ENCODE measurements at places on chromosomes 1 and 21.

DNA sequence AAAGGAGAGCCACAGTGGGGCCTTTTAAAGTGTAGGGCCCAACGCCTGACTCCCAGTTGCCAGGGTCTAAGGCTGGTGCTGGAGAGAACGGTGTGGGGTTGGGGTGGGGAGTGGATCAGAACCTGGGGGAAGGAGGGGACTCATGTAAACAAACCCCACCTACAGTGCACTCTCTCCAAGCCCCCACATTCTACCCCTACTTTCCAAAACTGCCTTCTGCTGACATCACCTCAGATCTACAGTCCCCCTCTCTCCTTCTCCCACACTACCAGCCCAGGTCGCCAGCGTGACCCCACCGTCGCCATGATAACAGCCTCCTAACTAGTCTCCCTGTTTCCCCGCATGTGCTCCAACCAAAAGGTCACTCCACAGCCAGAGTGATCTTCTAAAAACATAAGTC lies 26.6 kb downstream of the TNNT2 start:
- no peak for DNase-seq

DNA sequence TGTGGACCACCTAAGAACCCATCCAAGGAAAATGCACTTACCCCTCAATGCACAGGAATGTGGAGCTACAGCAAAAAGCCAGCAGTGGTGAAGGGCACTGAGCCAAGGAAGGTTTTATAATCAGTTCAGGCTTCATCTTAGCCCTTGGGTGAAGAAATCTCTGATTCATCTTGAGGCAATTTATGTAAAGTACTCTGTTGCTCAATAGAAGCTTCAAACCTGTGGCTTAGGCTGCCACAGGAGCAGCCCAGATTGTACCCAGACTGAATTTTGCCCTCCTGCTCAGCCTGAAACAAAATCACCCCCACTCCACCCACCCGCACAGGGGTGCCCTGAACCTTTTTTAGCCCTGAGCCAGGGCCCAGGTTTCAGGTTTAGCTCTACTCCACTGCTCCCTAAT lies at the start of gene S100A12:
TSS of gene S100A12 (minus strand) at position 111 of the 400 bp plus-strand sequence. CDS start 1,029 bp downstream, outside the sequence.
- peak; percentile 92 for DNase-seq

DNA sequence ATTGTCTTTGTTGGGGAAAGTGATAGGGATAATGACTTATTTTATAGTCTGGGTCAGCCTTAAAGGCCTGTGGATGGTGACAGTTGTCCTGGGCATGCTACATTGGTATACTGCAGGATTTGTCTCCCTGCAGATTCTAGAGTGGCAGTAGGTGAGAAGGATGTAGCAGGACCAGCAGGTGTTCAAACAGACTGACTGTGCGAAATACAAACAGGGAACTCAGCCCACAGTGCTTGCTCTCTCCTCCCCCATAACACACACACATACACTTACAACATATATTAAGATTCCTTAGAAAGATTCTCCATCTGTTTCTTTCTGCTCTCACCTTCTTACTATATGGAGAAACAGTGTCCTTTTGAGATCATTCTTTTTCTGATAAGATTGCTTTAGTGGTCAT lies 6.9 kb downstream of the PDE4B start:
- no peak for DNase-seq

- DNase-seq, result peak; percentile 81
These were observed 283.5 kb upstream of the SGIP1 start for GRCh38 chr1:66250478-66250877.

- DNase-seq, result no peak
These were observed 34.5 kb upstream of the CD58 start for GRCh38 chr1:116605315-116605714.

- peak; percentile 18 for DNase-seq
These were observed 56.7 kb downstream of the RIPK4 start for GRCh38 chr21:41709965-41710822.

DNA sequence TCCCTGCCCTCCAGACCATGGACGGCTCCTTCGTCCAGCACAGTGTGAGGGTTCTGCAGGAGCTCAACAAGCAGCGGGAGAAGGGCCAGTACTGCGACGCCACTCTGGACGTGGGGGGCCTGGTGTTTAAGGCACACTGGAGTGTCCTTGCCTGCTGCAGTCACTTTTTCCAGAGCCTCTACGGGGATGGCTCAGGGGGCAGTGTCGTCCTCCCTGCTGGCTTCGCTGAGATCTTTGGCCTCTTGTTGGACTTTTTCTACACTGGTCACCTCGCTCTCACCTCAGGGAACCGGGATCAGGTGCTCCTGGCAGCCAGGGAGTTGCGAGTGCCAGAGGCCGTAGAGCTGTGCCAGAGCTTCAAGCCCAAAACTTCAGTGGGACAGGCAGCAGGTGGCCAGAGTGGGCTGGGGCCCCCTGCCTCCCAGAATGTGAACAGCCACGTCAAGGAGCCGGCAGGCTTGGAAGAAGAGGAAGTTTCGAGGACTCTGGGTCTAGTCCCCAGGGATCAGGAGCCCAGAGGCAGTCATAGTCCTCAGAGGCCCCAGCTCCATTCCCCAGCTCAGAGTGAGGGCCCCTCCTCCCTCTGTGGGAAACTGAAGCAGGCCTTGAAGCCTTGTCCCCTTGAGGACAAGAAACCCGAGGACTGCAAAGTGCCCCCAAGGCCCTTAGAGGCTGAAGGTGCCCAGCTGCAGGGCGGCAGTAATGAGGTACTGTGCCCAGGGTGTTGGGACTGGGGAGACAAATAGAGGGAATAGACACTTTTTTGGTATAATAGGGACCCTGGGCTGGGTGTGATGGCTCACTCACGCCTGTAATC lies 1.0 kb downstream of the ZBTB48 start:
- peak; percentile 64 for DNase-seq

GRCh38 chr1:102531036-102531435 lies 534.3 kb upstream of the OLFM3 start:
- DNase-seq, result no peak

- DNase-seq, result peak; percentile 62
These were observed 82.2 kb upstream of the ABCD3 start for GRCh38 chr1:94335950-94336349.

GRCh38 chr1:223733898-223734852 lies 21.8 kb downstream of the CAPN2 start:
- no peak for DNase-seq

DNA sequence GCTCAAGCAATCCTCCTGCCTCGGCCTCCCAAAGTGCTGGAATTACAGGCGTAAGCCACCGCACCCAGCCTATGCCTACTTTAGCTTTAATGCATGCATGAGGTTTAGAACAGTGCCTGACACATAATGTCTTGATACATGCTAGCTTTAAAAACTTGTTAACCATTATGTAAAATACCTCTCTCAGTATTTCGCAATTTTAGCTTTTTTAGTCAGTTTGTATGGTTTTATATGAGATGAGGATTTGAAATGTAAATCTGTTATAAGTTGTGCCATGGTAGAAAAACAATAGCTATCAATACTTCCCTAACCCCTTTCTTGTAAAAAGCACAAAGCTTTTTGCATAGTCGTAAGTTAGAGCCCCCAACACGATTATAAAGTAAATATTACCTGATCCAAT lies 4.7 kb upstream of the AKNAD1 start:
- DNase-seq, result no peak

GRCh38 chr1:39406533-39407450 lies 84.6 kb upstream of the BMP8A start:
- DNase-seq, result no peak

- DNase-seq, result no peak
These were observed 6.9 kb downstream of the CAMK1G start for GRCh38 chr1:209590405-209590804.

- DNase-seq, result no peak
These were observed 47.2 kb downstream of the CAPN9 start for GRCh38 chr1:230794431-230794830.

DNA sequence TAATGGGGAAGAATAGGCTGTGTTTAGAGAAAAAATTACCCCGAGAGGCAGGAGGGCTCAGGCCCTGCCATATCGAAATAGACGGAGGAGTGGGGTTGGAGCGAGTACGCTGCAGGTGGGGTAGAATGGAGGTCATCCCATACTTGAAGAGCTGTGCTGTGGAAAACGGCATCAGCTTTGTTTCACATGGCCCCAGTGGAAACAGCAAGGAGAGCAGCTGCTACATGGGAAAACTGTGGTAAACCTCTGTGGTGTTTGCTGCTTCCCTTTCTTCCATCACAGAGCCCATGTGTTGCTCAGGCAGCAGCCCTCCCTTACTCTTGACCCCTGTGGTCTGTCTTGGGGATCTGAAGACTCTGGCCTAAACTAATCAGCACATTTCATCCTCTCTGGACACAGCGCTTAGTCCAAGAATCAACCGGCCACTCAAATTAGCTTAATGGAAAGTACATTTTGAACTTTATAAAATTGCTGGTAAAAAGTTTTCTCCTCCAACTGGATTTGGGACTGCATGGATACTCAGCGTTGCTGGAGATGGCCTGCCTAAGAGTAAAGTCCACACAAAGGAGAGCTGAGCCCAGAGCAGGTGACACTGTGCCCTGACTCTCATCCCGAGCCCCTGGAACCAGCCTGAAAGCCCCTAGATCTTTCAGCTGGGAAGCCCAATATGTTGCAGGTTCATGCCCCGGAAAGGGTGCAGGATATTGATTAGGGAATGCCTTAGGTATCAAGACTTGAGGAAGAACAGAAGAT lies 127.1 kb upstream of the GADD45A start:
- DNase-seq, result peak; percentile 84

DNA sequence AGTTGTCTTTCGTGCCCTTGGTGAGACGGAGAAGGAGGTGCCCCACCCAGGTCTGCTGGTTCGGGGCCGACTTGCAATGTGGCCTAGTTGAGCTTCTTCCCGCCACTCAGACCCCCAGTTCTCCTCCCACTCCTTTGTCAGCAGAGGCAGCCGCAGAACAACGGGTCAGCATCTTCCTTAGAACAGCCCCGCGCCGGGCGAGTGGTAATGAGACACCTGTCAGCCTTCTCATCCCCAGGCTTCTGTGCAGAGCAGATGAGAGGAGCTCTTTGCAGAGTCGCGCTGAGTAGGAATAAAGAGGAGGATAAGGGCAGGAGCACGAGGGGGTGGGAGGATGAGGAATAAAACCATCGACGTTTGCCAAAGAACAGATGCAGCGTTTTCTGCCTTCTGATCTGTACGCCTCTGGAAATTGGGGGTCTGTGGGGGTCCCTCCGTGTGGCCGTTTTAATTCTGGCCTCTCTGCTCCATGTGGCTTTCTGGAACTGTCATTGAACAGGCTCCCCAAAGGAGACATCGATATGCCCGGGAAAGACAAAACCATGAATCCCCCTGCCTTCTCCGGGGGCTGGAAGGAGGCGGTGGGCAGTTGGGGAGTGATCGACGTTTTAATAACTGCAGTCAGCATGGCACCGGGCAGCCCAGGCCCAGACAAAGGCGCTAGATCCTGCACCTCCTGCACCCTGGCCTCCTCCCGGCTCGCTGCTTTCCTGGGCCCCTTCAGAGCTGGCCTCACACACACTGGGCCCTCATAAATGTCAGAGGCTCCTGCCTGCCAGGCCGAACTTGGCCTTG lies 27.5 kb upstream of the IGSF21 start:
- no peak for DNase-seq

- DNase-seq, result no peak
These were observed 56.9 kb upstream of the RGS1 start for GRCh38 chr1:192518700-192519099.

DNA sequence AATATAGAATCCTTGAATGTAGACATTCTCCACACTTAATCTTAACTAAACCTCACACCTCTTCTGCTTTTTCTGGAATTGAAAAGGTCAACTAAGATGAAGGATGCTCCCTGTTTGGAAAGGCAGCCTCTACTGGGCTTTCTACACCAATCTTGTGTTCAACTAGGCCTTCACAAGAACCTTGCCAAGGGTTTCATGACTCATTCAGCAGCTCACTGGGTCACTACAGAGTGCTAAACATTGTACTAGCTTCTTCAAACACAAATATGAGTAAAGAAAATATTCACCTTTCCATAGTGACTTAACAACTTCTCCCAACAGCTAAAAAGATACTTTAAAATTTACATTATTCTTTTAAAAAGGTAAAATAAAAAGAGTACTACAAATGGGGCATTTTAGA lies 135.3 kb upstream of the PRMT6 start:
- DNase-seq, result no peak

DNA sequence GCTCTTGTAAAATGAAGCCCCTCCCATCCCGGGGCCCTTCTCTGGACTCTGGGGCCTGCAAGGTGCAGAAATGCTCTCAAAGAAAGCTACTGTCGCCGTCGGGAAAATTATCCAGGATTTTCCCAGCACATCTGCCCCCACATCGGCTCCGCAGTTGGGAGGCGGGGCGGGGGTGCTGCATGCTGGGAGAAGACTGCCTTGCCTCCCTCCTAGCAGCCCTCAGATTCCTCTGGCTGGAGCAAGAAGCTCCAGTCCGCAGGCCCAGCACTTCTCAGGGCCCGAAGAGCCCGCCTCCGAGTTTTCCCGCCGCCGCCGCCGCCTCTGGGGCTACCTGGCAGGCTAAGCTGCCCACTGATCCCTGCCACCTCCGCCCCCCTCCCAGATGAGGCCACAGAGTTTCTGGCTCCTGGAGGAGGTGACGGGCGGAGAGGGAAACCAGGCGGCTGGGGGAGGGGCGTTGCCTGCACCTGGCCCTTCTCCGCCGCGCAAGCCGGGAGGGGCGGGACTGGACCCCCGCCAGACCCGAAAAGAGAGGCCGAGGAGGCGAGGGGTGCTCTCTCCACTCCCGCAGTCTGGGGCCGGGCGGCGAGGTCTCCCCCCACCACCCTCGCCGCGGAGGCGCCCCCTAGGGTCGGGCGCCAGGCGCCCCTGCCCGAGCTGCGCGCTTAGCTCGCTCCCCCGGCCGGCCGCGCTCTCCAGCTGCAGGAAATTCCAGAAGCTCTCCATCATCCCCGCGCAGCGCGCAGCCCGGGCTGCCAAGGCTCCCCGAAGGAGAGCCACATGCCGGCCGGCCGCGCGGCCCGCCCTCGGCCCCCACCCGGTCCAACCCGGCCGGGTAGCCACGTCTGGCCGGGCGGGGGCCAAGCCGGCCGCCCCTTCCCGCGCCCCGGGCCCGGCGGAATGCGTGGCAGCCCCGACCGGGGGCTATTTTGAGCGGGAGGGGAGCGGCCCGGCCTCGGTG lies 28.8 kb downstream of the AHDC1 start:
- no peak for DNase-seq

DNA sequence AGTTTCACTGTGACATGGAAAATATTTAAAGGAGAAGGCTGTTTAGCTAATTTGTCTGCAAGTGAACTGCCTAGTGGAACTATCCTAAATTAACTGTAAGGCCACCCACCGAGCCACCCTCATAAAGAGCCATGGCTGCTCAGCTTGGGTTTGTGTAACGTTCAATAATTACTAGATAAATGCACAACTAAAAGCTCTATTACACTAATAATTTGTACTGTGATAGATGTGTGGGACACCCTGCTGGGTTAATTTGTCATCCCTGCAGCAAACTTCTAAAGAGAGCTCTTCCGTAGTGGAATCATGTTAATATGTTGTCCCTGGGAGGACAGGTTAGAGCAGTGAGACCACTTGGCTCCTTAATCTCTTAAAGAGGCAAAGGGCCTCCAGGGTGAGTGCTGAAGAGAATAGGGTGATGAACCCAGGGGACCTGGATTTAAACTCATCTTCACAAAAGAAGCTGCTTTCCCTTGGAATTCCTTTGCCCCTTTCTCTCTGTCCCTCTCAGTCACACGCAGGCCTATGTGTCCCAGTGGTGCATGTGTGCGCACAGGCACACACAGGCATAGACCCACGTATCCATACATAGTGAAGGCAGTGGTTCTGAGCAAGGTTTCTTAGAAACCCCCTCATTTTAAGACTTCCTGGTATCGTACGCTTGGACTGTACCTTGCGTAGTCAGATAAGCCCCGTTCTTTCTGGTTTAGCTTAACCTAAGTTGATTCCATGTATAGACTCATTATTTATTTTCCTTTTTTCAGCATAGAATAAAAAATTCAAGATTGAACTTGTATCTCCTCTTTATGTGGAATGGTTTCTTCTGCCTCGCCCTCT lies 310.3 kb downstream of the NFIA start:
- DNase-seq, result no peak

- peak; percentile 38 for DNase-seq
These were observed 101.6 kb downstream of the ZMYM4 start for GRCh38 chr1:35369922-35370671.
